ENCODE measurements at places on chromosomes 5 and 9.
A peak's percentile ranks its signal among the peaks of the same experiment; 100 is the strongest.

DNA sequence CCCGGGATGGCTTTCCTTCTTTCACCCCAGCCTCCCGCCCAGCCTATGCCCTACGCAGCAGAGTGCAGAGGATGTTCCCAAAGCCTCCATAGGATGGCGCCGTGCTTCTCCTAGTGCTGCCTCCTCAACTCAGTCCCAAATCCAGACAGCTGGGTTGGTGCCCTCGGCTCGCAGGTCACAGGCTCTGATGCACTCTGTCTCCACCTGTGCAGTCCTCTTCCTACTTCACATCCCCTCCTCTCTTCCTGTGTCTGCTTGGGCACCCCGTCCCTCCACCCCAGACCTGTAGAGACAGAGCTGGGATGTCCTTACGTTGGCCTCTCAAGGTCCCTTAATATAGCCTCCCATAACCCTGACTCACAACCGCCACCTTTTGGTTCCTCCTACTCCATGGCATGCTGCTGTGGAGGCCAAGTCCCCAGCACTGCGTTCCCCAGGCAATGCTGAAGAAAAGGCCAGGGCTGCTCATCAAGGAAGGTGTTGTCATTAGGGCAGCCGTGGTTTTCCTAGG, 314.4 kb downstream of the GADD45G start:
- DNase-seq = no peak

- no peak for DNase-seq
Measured at GRCh38 chr5:142320430-142320738, 4.4 kb downstream of the SPRY4 start.

DNA sequence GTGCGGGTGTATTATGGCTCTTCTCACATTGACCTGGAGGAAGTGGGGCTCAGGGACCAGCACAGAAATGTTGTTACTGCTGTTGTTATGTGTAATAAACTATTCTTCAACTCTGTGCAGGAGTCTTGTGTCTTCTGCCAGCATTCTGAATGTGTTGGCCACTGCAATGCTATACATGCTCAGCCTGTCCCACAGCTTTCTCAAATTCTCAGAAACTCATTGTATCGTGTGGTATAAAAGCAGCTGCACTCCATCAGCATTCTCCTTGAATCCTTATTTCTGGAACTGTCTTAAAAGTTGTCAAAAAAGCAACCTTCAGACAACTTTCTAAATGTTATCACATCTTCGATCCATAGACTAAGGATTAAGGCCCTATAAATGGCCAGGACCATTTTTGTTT, 72.0 kb downstream of the ZNF474 start:
- DNase-seq = no peak

DNA sequence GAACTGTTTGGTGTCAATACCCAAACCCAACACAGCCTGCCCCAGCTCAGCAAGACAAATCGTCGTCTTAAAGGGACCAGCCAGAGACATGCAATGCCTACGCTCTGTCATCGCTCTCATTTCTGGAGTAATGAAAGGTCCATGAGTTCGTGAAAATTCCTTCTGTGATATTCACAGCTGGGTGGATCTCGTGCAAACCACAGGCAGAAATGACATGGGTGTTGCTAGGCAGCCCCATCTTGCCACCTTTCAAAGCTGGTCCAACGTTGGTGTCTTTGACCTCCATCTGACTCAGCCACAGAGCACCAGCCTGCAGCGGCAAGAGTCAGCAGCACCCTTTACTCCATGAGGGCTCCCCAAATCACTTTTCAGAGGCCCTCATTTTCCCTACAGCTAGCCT, 215.3 kb downstream of the SLIT3 start:
- no peak for DNase-seq

DNA sequence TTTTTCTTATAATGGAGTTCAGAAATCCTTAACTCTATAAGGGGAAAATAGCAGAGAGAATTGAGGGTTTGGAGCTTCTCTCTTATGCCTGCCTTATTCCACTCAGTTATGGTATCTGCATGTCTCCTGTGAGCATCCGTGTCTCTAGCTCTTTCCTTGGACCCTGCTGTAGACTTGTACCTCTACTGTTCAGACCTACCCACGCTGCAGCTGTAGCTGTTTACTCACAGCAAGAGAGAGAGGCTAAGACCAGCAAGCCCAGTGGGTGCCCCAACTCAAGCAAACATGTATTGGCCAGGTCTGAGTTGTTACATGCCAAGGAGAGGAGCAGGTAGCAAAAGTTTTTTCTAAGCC, 7.1 kb upstream of the PCSK1 start:
- no peak for DNase-seq

DNA sequence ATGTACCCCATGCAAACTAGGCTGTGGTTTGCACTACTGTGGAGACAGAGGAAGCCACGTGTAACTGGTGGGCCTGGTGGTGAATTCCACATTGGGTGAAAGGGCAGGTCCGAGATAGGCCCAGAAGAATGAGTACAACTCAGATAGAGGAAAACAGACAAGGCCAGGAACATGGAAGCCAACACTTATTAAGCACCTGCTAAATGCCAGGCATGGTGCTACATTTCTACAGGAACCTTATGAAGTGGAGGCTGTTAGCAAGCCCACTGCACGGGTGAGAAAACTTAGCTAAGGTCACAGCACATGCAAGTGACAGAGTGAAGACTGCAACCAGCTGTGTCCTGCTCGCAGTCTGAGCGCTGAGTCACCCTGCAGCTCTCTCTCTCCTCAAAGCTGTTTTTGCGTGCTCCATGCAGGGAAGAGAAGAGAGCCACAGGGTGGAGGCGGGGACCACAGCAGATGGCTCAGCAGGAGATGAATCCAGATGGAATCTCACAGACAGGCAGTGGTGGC, 65.5 kb upstream of the SPTLC1 start:
- DNase-seq = no peak

- DNase-seq = no peak
Measured at GRCh38 chr5:152529440-152529839, 124.4 kb upstream of the NMUR2 start.

DNA sequence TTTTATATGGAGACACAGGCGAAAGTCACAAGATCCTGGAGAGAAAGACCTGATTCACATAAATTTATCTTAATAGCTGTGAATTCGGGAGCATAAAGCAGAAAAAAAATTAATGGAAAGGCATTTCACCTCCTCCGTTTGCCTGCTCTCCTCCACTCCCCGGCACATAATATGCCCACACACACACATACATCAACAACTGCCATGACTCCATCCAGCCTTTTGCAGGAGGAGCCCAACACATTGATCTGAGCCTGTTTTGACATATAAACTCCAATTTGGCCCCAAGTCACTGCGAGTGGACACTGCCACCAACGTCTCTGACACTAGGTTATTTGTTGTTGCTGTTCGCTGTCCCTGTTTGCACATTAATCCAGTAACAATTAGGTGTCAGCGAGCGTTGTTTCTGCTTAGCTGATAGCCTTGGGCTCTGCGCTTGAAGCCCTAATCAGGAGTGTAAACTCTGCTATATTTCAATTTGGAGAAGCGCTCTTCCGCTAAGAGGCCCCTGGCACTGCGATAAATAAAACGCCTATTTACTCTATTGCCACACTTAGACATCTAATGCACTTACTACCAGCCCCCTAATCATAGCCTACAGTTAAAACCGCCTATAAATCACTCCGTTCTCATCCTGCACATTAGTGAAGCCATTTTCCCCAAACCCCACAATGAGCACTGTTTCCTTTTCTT, 195.8 kb upstream of the TBCA start:
- no peak for DNase-seq

DNA sequence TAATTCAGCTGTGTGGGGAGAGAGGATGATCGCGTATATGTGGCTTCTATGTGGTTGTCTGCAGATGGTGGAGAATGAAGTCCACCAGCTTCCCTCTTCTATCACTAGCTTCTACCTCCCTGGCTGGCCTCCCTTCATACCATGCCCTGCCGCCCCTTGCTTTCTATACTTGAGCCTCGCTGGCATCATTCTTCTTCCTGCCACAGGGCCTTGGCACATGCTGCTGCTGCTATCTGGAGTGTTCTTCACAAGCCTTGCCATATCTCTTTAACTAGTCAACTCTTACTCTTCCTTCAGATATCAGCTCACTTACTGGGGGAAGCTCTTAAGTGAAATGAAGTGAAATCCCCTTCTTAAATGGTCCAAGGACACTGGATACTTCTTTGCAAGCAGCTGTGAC, 100.4 kb downstream of the FGF1 start:
- DNase-seq = no peak

DNA sequence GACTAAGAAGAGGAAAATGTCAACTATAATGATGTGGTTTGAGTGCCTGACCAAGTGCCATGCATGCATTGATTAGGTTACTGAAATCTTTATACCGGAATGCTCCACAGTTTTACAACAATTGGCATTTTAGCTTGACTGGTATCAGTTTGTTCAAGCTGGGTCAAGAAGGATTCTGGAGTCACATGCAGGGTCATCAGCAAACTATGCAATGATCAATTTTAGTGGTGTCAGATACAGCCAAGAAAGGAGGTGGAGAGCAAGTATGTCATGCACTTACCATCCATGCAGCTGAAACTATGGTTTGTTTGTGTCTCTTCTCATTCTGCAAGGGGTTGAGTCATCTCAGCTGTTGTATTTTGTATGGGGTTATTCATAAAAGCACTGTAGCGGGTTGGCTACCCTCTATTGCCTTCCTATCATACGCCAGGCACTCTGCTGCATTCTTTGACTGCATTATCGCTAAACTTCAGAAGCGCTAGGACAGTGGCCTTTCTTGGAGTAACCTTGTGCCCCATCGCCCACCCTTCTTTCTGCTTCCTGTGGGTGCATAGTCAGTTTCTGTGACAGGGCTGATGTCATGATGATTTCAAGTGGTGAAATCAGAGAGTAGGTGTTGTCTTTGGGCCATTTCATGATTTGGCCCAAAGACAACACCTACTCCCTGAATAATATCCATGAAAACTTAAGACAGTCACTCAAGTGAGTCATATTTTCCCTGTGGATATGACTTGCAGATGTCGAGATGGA, 145.4 kb downstream of the MTX3 start:
- no peak for DNase-seq

GRCh38 chr5:28065656-28066055, 1027.3 kb upstream of the CDH9 start:
- DNase-seq = no peak

- no peak for DNase-seq
Measured at GRCh38 chr9:131031005-131031641, 22.1 kb downstream of the LAMC3 start.

GRCh38 chr9:79735023-79735779, 163.4 kb downstream of the TLE4 start:
- no peak for DNase-seq

DNA sequence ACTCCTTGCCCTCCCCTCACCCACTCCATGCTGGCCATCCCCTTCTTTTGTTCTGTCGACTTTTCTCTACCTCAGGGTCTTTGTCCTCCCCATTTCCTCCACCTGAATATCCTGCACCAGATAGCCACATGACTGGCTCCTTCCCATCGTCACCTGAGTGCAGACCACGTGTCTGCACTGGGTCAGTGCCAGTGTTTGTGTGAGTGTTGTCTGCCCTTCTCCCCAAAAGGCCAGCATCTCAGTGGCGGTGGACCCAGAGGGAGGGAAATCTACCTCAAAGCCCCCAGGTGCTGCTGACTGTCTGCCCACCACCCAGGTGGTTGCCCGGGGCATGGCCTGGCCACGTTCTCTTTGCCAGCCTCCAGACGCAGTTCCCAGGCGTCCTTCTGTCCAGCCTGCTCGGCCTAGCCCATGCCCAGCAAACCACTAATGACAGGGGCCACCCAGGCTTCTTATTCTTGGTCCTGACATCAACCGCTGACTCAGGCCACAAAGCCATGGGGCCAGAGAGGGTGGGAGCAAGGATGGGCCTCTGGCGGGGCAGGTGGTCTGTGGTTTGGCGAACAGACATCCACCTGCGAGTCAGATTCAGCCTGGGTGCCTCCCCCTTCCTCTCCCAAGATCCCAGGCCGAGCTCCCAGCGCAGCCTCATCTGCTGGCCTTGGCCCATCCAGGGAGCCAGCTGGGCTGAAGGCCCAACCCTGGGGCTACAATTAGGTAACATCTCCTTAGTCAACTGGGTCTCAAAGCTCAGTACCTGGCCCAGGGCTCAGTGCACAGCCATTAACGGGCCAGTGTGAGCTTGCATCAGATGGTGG, 5.5 kb upstream of the NINJ1 start:
- no peak for DNase-seq

DNA sequence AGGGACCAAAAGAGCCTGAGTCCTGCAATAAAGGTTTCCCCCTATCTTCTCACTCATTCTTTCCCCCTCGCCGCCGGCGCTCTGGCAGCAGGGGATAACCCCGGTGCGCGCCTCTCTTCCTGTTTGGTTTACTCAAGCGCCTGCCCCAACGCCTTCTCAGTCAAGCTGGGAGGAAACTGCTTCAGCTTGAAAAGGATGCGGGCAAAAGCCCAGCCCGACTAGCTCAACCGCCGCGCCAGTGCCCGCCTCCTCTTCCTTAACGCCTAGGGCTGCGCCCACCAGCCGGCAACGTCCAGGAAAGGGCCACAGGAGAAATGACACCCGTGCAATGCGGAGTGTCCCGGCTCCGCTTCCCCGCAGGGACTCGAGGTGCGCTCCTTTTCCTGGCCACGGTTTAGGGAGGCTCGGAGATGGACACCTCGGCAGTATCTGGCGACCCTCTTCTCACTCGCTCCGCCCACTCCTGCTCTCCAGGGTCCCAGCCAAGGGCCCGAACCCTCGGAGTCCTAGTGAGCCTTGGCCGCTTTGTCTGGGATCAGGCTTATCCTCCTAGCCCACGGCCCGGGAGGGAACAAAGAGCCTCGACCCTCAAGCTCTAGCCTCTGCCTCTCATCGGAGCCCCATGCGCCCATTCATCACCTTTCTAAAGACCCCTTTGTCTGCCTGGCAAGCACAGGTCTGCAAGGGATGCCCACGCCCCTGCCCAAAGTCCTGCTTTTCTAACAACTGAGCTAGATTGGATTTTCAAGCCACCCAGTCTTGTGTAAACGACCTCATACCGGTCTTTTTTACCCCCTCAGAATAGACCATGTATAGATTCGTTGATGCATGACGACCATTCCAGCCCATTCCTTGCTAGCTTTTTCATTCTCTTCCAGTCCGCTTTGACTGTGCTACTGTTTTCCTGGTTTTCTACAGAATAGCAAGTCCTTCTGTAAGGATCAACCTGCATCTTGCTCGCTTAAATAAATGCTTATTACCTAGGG, 2.0 kb downstream of the ST8SIA4 start:
- peak; percentile 84 for DNase-seq

DNA sequence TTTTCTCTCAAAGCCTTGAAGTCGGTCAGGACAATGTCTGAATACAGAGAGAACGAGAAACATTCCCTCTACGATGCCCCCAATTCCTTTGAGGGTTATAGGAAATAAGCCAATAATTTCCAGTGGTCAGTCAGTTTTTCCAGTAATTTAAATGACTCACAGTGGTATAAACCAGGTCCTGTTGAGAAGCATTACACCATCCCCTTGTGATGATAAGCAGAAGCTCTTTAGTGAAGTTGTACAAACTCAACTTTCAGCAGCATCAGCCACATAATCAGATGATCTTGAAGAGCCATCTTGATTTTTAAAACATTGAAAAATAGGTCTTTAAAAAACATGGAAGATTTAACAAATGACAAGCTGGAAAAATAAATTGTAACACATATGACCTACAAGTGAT, 173.9 kb upstream of the ZNF462 start:
- DNase-seq = no peak

DNA sequence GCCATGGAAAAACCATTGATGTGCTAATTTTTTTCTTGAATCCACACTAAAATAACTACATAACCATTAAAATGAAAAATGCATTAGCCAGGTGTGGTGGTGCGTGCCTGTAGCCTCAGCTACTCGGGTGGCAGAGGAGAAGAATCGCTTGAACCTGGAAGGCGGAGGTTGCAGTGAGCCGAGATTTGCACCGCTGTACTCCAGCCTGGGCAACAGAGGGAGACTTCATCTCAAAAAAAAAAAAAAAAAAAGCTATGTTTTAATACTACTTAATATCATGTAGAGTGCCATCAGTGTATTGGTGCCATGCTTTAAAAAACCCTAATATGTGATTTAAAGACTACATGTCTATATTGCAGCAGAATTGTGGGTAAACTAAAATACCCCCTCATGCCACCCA, 58.9 kb downstream of the NDFIP1 start:
- DNase-seq = no peak
